ENCODE measurements at places on chromosomes 4 and X.

DNA sequence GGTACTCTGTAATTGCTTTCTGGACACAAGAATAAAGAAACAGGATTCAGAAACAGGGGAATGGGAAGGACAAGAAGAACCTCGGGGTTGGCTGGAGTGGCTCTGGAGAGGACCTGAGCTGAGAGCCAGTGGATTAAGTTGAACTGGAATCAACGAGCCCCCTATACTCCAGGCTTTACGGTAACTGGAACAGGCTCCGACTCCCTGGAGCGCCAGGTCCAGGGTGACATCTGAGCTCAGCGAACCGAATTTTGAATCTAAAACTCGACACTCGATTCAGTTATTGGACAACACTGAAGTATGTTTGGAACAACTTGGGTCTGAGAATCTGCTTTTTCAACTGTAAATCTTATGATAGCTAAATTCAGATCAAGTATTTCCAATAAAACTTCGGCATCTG, 23.9 kb downstream of the HMX1 start:
- no peak for DNase-seq

DNA sequence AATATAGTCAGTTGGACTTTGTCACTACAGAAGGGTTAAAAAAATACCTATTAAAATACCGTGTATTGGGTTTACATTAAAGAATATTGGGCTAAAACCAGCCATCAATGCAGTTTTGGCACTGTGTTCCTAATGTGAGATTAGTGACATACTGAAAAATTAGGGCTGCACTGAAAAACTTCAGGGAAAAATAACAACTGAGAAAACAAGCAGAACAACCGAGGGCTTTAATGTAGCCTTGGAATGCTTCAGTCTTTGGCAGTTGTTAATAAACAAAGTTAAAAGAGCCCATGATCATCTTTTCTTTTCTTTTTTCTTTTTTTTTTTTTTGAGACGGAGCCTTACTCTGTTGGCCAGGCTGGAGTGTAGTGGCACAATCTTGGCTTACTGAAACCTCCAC, 12.4 kb downstream of the STAG2 start:
- DNase-seq, result no peak

DNA sequence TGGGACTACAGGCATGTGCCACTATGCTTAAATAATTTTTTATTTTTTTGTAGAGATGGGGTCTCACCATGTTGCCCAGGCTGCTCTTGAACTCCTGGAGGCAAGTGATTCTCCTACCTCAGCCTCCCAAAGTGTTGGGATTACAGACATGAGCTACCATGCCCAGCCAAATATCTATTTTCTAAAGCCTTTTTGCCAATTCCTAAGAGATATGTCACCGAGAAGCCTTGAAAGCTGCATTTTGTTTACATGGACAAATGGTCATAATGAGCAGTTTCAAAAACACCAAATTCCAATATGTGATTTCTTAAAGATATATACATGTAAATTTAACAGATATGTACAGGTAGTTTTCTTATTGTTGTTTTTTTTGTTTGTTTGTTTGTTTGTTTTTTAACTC, 33.0 kb upstream of the PGRMC2 start:
- no peak for DNase-seq

DNA sequence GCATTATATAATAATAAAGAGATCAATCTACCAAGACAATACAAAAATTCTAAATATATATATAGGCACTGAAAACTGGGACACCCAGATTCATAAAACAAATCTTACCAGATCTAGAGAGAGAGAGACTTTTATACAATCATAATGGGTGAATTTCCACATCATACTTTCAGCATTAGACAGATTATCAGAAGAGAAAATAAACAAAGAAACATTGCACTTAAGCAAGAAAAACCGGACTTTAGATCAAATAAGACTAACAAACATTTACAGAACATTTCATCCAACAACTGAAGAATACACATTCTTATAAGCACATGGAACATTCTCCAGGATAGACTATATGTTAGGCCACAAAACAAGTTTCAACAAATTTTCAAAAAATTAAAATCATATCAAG, 245.1 kb downstream of the INPP4B start:
- DNase-seq, result no peak

DNA sequence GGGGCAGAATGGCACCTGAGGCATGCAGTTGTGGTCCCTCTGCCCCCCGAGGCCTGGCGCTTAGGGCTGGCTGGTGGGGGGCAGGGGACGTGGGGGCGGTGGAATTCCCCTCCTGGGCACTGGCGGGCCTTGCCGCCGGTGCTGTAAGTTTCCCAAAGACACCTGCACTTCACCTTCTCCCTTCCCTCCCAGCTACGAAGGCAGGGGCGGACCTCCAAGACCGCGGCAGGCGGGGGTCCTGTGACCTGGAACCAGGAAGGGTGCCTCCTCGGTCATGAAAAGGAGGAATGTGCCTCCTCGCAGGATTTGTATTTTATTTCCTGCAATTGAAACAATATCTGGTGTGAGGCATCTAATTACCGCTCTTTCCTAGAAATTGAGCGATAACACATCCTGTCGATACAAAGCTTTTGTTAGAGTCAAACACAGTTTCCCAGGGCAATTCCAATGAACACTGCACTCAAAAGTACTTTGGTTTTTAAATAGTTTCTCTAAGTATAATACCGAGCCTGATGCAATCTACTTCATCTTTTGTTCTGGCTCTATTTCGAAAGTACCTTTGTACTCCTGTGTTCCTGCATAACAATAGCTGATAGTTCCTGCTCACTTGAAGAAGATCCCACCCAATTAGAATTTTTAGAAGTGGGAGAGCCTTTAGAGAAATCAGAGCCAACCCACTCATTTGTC, 12.3 kb upstream of the ADRA2C start:
- no peak for DNase-seq

GRCh38 chr4:154985673-154986072, 204.6 kb downstream of the RBM46 start:
- DNase-seq, result no peak

GRCh38 chr4:15021311-15021710, 19.0 kb downstream of the CPEB2 start:
- no peak for DNase-seq

DNA sequence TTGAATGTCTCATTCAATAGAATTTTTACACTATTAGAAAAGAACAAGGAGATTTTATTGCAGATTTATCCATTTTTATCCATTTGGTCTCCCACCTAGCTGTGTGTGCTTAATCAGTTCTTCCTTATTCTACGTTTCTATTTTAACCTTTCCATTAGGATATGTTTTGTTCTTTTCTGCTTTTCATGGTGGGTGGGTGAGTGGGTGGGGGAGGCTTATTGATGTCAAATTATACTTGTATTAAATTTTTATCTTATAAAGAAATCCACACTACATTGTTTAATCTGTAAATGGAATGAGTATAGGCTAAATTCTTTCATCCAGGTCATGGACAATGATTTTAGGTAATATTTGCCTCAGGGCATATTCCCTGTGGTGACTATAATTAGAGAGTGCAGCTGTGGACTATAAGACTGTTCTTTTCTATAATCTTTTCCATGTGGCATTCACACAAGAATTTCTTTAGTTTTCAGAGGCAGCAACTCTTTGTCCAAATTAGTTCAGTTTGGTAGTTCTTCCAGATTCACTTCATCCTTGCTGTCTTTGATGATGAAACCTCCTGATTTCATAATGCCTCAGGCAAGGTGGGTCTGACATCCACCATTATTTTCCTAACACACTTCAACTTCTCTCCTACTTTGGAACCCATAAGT, 2451.8 kb downstream of the PCDH7 start:
- no peak for DNase-seq

DNA sequence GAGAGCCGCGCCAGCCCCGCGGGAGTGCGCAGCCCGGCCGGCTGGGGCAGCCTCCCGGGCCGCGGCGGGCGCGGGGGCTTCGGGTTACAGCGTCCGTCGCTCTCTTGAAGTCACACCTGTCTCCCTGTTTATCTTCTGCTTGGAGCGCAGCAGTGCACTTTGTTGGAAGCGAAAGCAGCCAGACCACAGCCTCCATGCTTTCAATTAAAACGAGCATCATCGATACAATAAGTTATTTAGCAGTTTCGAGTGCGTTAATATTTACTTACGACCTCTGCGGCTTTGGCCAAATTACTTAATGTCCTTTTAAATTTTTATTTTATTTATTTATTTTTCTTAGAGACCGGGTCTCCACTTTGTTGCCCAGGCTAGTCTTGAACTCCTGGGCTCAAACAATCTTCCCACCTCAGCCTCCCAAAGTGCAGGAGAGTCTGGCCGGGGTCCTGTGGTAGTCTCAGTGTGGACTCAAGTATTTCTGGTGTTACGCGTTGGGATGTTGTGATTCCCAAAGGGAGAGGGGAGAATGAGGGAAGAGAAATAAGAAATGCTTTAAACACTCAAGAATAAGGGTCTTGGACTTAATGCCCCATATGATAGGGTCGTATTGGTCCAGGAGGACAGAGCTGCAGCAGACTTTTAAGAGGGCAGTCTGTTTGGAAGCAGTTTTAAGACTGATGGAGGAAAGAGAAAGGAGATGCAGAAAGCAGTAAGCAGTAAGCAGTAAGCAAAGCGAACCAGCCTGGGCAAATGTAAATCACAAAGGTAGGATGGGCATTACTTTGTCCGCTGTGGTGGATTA, 504 bp upstream of the PDLIM3 start:
- DNase-seq, result no peak

DNA sequence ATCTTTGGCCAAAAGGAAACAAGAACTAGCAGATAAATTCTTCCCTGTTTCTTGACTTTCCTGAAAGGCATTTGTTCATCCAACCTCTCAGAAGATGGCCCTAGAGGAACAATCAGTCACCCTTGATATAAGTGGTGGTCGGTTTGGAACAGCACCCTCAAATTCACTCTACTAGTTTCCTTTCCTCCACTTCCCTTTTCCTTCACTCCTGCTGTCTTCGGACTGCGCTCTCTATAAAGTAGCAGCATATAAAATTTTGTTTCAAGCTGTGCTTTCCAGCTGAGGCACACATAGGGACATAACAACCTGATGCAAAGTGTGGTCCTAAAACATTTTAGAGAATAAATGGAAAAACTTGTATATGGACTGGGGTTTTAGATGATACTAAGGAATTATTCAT, 29.0 kb upstream of the MOB1B start:
- DNase-seq, result no peak

DNA sequence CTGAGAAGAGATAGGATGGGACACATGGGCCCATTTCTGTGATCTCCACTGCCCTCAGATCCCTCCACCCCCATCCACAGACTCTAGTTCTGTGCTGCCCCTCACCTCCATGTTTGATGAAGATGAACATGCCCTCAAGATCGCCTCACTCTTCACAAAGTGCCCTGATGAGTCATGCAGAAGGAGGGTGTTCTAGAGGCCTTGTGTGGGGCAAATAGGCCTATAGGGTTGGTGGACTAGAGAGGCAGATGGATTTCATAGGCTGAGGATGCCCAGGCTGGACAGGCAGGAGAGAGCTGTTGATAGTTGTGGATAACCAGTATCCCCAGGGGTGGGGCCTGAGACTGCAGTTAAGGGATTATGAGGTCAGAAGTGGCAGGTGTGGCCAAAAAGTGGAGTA, at the start of gene CXorf65:
CXorf65 (minus strand) TSS at position 314 of the 400 bp plus-strand sequence; CDS start at position 130, 184 bp downstream.
- no peak for DNase-seq

GRCh38 chrX:137684591-137684990, 118.7 kb downstream of the ZIC3 start:
- no peak for DNase-seq

DNA sequence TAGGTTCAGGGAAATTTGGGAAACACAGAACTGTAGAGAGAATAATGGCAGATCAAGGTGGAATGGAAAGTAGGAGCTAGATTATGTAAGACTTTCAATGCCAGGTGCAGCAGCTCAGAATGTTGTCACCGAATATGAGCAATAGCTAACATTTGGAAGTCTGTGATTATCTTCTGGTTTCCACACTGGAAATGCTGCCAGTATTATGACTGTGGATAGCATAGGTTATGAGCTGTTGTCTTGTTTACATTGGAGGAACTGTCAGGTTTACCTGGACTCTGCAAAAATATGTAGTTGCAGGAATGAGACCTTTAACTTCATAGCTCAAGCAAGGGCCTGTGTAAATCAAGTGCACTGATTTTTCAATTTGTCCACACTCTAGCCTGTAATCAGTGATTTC, 26.0 kb upstream of the TAF9B start:
- DNase-seq, result no peak

DNA sequence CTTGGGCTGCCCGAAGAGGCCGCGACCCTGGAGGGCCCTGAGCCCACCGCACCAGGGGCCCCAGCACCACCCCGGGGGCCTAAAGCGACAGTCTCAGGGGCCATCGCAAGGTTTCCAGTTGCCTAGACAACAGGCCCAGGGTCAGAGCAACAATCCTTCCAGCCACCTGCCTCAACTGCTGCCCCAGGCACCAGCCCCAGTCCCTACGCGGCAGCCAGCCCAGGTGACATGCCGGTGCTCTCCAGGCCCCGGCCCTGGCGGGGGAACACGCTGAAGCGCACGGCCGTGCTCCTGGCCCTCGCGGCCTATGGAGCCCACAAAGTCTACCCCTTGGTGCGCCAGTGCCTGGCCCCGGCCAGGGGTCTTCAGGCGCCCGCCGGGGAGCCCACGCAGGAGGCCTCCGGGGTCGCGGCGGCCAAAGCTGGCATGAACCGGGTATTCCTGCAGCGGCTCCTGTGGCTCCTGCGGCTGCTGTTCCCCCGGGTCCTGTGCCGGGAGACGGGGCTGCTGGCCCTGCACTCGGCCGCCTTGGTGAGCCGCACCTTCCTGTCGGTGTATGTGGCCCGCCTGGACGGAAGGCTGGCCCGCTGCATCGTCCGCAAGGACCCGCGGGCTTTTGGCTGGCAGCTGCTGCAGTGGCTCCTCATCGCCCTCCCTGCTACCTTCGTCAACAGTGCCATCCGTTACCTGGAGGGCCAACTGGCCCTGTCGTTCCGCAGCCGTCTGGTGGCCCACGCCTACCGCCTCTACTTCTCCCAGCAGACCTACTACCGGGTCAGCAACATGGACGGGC, 579 bp downstream of the ABCD1 start:
- no peak for DNase-seq

- DNase-seq, result peak; percentile 6
Measured at GRCh38 chrX:130975947-130976346, 72.9 kb upstream of the ENOX2 start.

DNA sequence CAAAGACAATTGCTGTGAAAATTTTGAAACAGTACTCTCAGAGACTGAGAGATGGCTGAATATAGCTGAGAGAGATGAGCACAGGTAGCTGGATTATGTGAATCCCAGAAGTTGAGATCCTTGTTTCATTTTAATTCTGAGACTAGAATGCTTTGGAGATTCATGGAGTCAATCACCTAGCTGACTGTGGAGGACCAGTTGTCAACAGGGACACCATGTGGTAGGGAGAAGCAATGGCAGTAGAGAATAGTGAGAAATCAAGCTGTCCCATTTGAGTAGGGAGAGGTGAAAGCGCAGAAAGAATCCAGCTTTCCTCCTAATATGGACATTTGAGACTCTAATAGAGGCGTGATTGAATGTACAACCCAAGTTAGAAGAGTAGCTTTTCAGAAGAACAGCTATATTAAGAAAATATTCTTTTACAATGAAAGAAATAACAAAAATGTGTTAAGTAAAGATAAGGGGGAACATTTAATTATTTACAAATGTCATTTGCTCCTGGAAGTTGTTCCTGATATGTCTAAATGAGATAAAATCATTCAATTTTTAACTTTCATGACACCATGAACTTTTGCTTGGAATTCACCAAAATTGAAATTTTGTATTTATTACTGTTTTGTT, 30.3 kb upstream of the GLRB start:
- DNase-seq, result no peak
